ENCODE measurements at places on chromosomes 3 and 15.

GRCh38 chr3:38549082-38549481 is 52.9 kb downstream of the EXOG start:
- no peak for DNase-seq
- H3K36me3 ChIP-seq: no peaks in the 10 kb centered on the region
- no peak overlapping the region for H3K27ac ChIP-seq
- peaks cover 4% of the 10 kb centered on the region for H3K27me3 ChIP-seq

DNA sequence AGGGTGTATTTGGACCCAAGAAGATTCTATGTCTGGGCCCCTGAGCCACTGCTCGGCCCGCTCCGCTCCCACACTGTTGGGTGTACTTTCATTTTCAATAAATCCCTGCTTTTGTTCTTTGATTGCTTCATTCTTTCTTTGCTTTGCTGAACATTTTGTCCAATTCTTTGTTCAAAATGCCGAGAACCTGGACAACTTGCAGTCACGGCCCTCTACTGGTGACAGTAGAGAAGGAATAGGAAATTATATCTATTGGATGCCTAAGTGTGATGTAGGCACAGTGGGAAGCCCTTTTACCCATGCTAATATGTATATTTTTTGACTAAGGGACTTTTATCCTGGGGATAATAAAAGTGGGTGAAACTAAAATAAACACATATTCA is 340.8 kb downstream of the LRRC3B start:
- H3K27me3 ChIP-seq: no peaks in the 10 kb centered on the region
- no peak overlapping the region for H3K27ac ChIP-seq
- H3K4me1 ChIP-seq: no peaks in the 10 kb centered on the region
- no peaks in the 10 kb centered on the region for H3K36me3 ChIP-seq
- H3K4me3 ChIP-seq: no peak overlapping the region

DNA sequence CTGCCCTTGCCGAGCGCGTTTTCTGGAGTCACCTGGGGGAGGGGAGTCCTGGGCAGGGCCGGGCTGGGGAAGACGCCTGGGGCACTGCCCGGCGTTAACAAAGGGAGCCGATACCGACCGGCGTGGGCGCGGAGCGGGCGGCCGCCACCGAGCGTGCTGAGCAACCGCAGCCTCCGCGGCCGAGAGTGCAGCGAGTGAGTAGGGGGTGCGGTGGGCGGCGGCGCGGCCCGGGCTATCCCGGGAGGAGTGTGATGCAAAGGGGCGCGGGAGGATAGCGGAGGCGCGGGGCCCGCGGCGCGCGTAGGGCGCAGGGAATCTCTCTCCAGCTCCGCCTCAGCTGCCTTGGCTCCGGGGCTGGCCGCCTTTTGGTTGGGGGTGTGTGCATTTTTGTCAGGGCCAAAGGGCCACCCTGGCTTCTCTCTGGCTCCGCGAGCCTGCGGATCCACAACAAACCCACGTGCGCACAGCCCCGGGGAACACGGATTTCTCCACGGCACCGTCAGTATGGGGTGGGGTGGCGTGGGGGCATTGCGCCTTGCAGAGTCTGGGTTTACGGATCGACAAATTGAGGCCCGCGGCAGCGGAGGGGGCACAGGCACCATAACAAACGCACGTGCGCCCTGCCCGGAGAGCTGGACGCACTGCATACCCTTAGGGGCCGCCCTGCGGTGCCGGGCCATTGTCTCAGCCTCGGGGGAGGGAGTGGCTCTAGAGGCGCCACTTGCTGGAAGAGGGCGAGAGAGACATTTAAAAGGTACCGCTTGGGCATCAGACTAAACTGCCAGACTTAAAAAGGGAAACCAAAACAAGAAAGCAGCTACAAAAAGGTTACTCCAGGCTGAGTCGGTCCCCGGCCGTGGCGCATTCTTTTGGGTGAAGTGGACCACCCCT is 560 bp downstream of the ST6GAL1 start:
- peaks cover 3% of the 10 kb centered on the region for H3K27me3 ChIP-seq
- peak overlapping the region; percentile 63 for H3K4me3 ChIP-seq
- no peak overlapping the region for H3K27ac ChIP-seq
- peaks cover 3% of the 10 kb centered on the region for H3K4me1 ChIP-seq

GRCh38 chr3:35137612-35138011 is 501.7 kb upstream of the ARPP21 start:
- no peak for DNase-seq
- H3K27ac ChIP-seq: no peak overlapping the region
- no peaks in the 10 kb centered on the region for H3K27me3 ChIP-seq
- no peak overlapping the region for H3K4me3 ChIP-seq
- H3K4me1 ChIP-seq: no peaks in the 10 kb centered on the region

GRCh38 chr3:115239717-115240116 is 92.6 kb upstream of the ZBTB20 start:
- peak overlapping the region; percentile 59 for H3K27ac ChIP-seq
- no peaks in the 10 kb centered on the region for H3K27me3 ChIP-seq
- peaks cover 2% of the 10 kb centered on the region for H3K4me1 ChIP-seq
- H3K4me3 ChIP-seq: no peak overlapping the region
- DNase-seq: peak; percentile 99
- no peaks in the 10 kb centered on the region for H3K36me3 ChIP-seq

DNA sequence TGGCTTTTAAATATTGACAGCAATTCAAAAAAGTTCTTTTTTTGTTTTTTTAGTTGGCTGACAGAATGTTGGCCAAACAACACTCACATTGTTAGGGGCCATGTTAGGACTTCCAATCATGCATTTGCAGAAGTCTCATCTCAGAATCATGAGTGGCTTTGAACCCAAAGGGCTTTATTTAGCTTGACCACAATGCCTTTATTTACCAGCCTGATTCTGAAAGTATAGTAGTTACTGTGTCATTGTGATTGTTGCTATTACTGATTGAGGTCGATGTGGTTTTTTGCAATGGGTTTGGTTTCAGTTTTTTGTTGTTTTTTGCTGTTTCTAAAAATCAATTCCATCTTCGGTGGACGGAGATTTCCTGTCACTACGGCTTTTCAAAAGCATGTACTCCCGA is 7.2 kb downstream of the GLDN start:
- H3K27me3 ChIP-seq: no peaks in the 10 kb centered on the region
- H3K36me3 ChIP-seq: no peaks in the 10 kb centered on the region
- DNase-seq: no peak
- no peak overlapping the region for H3K27ac ChIP-seq

- H3K4me1 ChIP-seq: peaks cover 17% of the 10 kb centered on the region
- H3K27me3 ChIP-seq: no peaks in the 10 kb centered on the region
- peak overlapping the region; percentile 11 for H3K27ac ChIP-seq
These were observed 84.3 kb downstream of the MB21D2 start for GRCh38 chr3:192833177-192833890.

DNA sequence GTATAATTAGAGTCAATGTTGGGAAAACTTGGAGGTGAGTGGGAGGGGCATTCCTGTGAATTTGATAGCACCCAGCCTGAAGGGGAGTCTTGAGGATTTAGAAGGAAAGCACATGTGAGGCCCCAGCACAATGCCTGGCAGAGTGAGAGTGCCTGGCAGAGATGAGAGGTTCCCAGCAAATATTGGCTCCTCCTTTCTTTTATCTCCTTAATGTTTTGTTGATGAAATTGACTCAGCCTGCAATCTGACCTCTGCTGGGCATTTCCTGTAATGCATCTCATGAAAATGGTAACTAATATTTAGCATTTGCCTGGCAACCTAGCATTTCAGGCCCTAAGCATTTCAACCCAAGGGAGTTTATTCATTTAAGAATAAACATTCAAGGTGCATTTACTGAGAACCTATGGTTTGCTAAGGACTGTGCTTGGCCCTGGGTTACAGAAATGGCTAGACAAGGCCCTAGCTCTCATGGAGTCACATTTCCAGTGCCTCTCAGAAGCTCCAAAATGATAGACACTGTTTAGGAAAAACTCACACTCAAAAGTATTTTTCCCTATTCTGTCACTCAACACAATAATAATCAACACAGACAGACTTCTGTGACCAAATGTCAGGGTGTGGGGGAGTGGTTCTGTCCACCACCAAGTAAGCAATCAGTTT is 19.0 kb downstream of the PDHB start:
- peak; percentile 72 for DNase-seq
- no peak overlapping the region for H3K4me3 ChIP-seq
- H3K4me1 ChIP-seq: no peaks in the 10 kb centered on the region
- no peak overlapping the region for H3K27ac ChIP-seq

DNA sequence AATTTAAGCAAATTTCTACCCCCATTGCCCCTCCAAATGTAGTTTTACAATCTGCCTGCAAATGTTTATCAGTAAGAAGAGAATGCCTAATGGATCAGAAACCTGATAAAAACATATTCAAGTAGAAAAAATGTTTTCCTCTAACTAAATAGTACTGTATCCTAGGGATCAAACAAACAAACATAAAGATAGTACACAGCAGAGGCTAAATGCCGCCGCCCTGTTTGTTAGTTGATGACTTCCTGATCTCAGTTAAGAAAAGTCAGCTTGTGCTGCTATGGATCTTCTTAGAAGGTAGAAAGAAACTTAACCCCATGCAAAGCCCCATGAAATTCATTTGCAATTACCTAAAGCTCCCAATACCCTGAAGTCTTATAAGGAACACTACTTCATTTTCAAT is 387.3 kb upstream of the THBS1 start:
- DNase-seq: no peak
- no peaks in the 10 kb centered on the region for H3K36me3 ChIP-seq
- peaks cover 15% of the 10 kb centered on the region for H3K4me1 ChIP-seq
- H3K27ac ChIP-seq: no peak overlapping the region
- H3K27me3 ChIP-seq: no peaks in the 10 kb centered on the region

DNA sequence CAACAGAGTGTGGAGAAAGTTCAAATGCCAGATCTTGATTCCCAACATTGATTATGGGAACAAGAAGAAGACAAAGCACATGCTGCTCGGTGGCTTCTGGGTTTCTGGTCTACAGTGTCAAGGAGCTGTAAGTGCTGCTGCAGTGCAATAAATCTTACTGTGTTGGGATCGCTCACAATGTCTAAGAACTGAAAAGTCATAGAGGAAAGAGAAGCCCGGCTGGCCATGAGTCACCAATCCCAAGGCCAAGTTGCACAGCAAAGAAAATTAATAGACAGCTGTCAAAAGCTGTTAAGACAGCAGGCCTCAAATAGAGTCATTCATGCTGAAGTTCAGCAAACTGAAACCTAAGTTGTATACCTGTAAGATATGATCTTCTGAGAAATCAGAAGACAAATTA is 33.2 kb upstream of the SPPL2A start:
- no peaks in the 10 kb centered on the region for H3K4me1 ChIP-seq
- H3K36me3 ChIP-seq: no peaks in the 10 kb centered on the region
- H3K27me3 ChIP-seq: no peaks in the 10 kb centered on the region
- H3K4me3 ChIP-seq: no peak overlapping the region

DNA sequence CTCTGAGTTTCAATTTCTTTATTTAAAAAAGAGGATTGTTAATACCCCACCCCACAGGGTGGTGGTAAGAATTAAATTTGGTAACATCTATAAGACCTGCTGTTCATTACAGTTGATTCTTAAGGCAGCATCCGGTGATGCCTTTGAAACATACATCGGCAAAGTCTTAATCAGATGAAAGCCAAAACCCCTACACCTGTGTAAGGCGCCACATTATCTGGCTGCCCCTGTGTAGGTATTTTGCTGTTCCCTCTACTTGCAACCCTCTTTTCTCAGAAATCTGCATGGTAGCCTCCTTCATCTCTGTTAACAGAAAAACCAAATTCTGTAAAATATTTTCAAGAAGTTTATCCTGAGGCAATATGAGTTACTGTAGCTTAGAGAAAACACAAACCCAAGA is 90.0 kb downstream of the ST6GAL1 start:
- DNase-seq: no peak
- no peaks in the 10 kb centered on the region for H3K27me3 ChIP-seq
